ENCODE measurements at places on chromosomes 12 and 14. TPM values are rescaled to one million over a fixed set of nuclear protein-coding genes. Genes with fewer than 3 reads are reported as not detected.

The DTX1 gene
- 1.8 TPM for total RNA-seq

The DPF3 gene
- not detected for total RNA-seq

The DNAI7 gene
- total RNA-seq: not detected

The RPS6KA5 gene
- total RNA-seq: 3.7 TPM

The ACVRL1 gene
- 4.7 TPM for total RNA-seq

The GLS2 gene
- total RNA-seq: 3.3 TPM
